ENCODE measurements at places on chromosomes 16 and 17.

GRCh38 chr17:70825321-70826125, 656.2 kb downstream of the KCNJ2 start:
- DNase-seq: no peak

GRCh38 chr17:77042476-77043231, 98.1 kb upstream of the SEC14L1 start:
- peak; percentile 66 for DNase-seq

DNA sequence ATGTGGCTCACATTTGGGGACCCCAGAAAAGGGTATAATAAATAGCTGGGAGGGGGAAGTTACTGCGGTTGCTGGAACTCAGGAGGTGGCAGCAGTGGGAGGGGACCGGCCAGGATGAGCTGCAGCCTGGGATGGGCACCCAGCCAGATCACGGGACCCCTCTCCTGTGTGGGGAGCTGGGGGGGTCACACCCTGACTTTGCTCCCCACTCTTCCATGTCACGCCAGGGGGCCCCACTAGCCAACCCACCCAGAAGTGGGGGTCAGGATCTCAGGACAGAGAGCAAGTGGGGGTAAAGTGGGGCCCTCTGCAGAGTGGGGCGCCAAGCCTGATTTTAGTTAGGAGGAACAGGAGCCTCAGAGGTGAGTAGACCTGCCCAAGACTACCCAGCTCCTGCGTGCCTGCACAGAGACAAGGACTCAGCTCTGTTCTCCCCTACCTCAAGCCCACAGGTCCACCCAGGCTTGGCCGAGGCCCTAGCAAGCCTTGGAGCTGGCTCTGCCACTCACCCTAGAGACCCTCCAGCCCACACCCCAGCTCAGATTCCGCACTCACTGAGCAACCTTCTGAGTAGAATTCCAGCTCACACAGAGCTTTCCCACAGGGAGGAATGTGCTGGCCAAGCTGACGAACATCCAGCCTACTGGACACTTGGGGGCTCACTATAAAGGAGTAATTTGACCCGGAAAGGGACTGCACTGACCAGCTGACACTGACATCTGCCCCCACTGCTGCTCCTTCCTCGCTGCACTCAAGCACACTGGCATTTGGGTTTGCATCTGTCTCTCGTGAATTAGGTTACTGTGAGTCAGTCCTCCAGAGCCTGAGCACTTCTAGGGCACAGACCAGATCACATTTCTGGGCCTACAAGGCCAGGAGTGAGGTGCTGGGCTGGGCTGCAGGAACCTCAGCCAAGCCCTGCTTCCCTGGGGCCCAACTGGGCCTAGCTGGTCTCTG, 310.1 kb downstream of the C16orf95 start:
- DNase-seq: no peak

GRCh38 chr16:79593074-79593531, 7.4 kb downstream of the MAF start:
- DNase-seq: no peak

DNA sequence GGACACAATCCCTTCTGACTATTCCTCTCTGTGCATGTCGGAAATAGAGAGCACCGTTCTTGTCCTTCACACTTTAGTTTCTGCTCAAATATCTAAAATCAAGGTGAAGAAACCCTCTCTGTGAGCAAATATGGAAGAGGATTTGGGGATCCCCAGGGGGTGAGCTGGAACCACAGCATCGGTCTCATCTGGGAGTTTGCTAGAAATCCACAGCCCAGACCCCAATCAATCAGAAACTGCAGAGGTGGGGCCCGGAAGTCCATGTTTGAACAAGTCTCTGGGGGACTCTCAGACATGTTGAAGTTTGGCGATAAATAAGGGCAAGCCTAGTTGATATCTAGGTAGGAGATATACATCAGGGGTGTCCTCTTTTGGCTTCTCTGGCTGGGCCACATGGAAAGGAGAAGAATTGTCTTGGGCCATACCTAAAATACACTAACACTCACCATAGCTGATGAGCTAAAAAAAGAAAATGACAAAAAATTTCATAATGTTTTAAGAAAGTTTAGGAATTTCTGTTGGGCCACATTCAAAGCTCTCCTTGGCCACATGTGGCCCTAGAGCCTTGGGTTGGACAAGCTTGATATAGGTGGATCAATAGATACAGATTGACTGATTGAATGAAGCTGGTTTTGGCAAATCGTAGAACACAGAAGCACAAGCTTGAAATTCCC, 168.0 kb upstream of the FOXF1 start:
- no peak for DNase-seq

GRCh38 chr17:80049986-80050385, 13.5 kb downstream of the CCDC40 start:
- no peak for DNase-seq

Measured in NCI-H345 (cell line).